ENCODE measurements at places on chromosomes 4 and X. TPM values are rescaled to one million over a fixed set of nuclear protein-coding genes. Genes with fewer than 3 reads are reported as not detected.

GRCh38 chr4:98659106-98659592 is 738 bp upstream of the TSPAN5 start:
- peak overlapping the region; percentile 77 for H3K4me3 ChIP-seq
- H3K27ac ChIP-seq: peak overlapping the region; percentile 72
- no peaks in the 10 kb centered on the region for H3K36me3 ChIP-seq
- no peaks in the 10 kb centered on the region for H3K27me3 ChIP-seq
- no peak for DNase-seq
- H3K4me1 ChIP-seq: peaks cover 55% of the 10 kb centered on the region

GRCh38 chr4:175051974-175052373 is 133.8 kb downstream of the ADAM29 start:
- no peak for DNase-seq
- H3K27ac ChIP-seq: no peak overlapping the region
- no peaks in the 10 kb centered on the region for H3K36me3 ChIP-seq
- no peak overlapping the region for H3K4me3 ChIP-seq
- no peaks in the 10 kb centered on the region for H3K4me1 ChIP-seq
- no peaks in the 10 kb centered on the region for H3K27me3 ChIP-seq

DNA sequence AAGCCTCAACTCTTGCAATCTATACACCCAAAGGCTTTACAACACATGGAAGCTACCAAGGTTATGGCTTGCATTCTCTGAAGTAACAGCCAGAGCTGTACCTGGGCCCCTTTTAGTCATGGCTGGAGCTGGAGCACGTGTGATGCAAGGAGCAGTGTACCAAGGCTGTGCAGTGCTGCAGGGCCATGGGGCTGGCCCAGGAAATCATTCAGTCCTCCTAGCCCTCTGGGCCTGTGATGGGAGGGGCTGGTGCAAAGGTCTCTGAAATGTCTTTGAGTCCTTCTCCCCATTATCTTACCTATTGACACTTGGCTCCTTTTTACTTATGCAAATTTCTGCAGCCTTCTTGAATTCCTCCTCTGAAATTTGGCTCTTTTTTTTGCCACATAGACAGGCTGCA is 500.1 kb upstream of the FAM47C start:
- no peaks in the 10 kb centered on the region for H3K27me3 ChIP-seq
- no peaks in the 10 kb centered on the region for H3K4me1 ChIP-seq
- no peak overlapping the region for H3K4me3 ChIP-seq

- H3K4me3 ChIP-seq: no peak overlapping the region
- no peaks in the 10 kb centered on the region for H3K36me3 ChIP-seq
- H3K4me1 ChIP-seq: no peaks in the 10 kb centered on the region
- no peak for DNase-seq
- H3K27me3 ChIP-seq: no peaks in the 10 kb centered on the region
Observed at GRCh38 chr4:123327846-123328429, 68.7 kb upstream of the SPRY1 start.

- no peaks in the 10 kb centered on the region for H3K36me3 ChIP-seq
- H3K4me1 ChIP-seq: no peaks in the 10 kb centered on the region
- H3K27ac ChIP-seq: no peak overlapping the region
- DNase-seq: no peak
- H3K4me3 ChIP-seq: no peak overlapping the region
Observed at GRCh38 chr4:101724093-101724492, 66.4 kb upstream of the BANK1 start.

Gene ANKRD50
- 68.9 TPM for total RNA-seq

Gene NUDT10
- not detected for total RNA-seq

Data from endothelial cell of umbilical vein (primary cell).